ENCODE measurements at places on chromosomes 16 and 17. TPM values are rescaled to one million over a fixed set of nuclear protein-coding genes. Genes with fewer than 3 reads are reported as not detected.

DNA sequence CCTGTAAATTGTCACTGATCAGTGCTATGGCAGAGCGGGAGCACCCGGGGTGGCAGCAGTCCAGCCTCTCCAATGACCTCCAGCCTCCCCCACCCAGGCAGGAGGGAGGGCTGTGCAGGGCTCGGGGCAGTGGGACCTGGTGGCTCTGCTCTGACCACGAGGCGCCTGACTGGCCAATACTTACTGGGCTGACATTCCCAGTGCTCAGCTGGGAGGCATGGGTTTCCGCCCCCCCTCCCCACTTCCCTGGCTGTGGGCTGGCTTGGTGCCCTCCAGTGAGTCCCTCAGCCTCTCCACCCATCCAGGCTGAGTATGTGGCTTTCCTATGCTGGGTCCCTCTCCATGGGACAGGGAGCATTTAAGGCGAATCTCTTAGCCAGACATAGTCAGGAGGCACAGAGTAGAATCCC, 2.7 kb downstream of the SOCS3 start:
- H3K4me3 ChIP-seq: peak overlapping the region; percentile 79
- H3K36me3 ChIP-seq: peaks cover 29% of the 10 kb centered on the region
- H3K27ac ChIP-seq: peak overlapping the region; percentile 98
- DNase-seq: no peak

- no peak overlapping the region for H3K4me3 ChIP-seq
- no peak for DNase-seq
- peaks cover 4% of the 10 kb centered on the region for H3K36me3 ChIP-seq
- H3K27ac ChIP-seq: no peak overlapping the region
Measured at GRCh38 chr17:14015271-14015670, 54.0 kb upstream of the COX10 start.

- no peaks in the 10 kb centered on the region for H3K27me3 ChIP-seq
- no peak overlapping the region for H3K27ac ChIP-seq
- peaks cover 63% of the 10 kb centered on the region for H3K4me1 ChIP-seq
- no peak overlapping the region for H3K4me3 ChIP-seq
- peaks cover 67% of the 10 kb centered on the region for H3K36me3 ChIP-seq
- DNase-seq: no peak
Measured at GRCh38 chr16:27258241-27258734, 10.3 kb downstream of the NSMCE1 start.

DNA sequence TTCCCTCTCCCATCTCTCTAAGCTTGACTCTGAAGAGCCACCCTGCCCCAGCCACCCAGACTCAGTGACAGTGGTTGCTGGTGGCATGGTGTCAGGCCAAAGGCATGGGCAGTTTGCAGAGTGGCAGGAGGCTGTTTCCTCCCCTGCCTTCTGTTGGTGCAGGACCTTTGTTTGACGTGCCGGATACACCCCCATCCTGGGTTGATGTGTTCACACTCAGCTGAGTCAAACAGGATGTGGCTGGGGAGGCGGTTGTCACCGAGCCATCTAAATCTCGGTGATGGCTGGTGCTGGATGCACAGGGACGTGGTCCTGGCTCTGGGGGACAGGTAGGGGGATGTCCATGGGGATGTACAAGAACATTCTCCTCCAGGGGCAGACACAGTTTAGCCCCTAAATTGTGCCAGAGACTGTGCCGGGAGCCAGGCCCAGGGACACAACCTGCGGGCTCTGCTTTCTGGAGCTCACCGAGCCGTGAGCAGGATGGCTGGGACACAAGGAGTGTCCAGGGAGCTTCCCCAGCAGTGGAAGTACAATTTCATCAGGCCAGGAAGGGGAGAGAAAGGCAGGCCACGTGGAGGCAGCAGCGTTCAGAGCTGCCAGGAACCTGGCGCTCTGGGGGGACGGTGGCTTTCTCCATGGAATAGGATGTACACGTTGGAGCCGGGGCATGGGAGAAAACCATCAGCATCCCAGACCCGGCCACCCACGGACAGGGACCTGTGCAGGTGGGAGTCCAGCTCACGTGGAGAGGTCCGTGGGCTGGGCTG, 264.2 kb downstream of the SEC14L1 start:
- H3K4me3 ChIP-seq: peak overlapping the region; percentile 91
- peaks cover 94% of the 10 kb centered on the region for H3K4me1 ChIP-seq
- peak overlapping the region; percentile 91 for H3K27ac ChIP-seq
- DNase-seq: peak; percentile 90

- no peaks in the 10 kb centered on the region for H3K27me3 ChIP-seq
- H3K4me3 ChIP-seq: no peak overlapping the region
- DNase-seq: no peak
- H3K36me3 ChIP-seq: no peaks in the 10 kb centered on the region
- H3K4me1 ChIP-seq: no peaks in the 10 kb centered on the region
Measured at GRCh38 chr17:65627891-65628643, 66.6 kb upstream of the AXIN2 start.

DNA sequence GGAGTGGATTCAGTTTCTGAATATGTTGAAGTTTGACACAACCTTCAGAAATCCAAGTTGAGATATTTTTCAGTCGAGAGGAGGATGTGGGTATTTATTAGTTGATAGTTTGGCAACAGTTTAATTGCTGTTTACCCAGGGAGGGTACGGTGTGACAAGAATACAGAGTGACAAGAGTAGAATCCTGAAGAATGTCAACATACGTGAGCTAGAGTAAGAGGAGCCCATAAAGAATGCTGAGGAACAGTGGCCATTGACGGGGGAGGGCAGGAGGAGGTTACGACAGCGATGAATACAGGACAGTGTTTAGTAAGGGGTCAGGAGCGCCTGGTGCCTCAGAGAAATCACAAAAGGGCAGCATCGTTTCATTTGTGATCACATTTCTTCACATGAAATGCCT, 76.5 kb downstream of the AATF start:
- peaks cover 25% of the 10 kb centered on the region for H3K36me3 ChIP-seq
- H3K27ac ChIP-seq: no peak overlapping the region
- no peak for DNase-seq
- H3K4me3 ChIP-seq: peak overlapping the region; percentile 5
- H3K27me3 ChIP-seq: no peaks in the 10 kb centered on the region

DNA sequence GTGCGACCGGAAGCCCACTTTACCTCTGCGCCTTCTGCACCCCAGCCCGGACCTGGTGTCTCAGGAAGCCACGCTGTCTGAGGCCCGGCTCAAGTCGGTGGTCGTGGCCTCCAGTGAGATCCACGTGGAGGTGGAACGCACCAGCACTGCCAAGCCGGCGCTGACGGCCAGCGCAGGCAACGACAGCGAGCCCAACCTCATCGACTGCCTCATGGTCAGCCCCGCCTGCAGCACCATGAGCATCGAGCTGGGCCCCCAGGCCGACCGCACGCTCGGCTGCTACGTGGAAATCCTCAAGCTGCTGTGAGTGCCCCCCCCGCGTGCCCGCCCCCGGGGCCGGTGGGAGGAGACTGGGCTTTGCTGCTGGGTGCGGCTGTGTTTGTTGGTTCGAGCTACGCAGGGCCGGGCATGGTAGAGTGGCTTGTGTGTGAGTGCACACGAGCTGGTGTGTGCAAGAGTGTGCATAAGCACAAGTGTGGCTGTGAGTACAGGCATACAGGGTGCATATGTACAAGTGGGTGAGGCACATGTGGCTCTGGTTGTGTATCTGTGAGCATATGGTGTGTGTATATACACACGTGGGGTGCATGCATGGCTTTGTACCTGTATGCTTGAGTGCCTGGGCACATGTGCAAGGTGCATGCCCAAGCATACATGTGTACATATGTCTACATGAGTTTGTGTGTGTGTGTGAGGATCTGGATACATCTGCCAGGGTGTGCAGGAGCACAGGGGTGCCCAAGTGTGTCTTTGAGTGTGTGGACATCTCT, 100.6 kb upstream of the PLCG2 start:
- no peak overlapping the region for H3K4me3 ChIP-seq
- H3K27me3 ChIP-seq: no peaks in the 10 kb centered on the region
- no peak overlapping the region for H3K27ac ChIP-seq
- DNase-seq: no peak

DNA sequence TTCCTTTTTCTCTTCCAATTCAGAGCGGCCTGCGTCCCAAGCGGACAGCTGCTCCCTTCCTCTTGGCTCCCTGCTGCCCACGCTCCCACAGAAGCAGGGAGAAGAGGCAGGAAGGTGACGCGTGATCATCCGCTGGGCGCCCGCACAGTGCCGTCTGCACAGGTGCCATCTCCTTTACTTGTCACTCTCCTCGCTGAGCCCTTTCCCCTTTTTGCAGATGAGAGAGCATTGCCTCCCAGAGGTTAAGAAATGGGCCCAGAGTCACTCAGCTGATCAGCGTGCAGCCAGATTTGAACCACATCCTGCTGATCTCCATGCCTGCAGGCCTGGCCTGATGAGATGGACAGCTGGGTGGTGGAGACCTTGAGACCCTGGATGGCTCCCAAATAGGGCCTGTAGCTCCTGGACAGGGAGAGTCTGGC, 299.8 kb downstream of the SEC14L1 start:
- peaks cover 98% of the 10 kb centered on the region for H3K4me1 ChIP-seq
- H3K27ac ChIP-seq: peak overlapping the region; percentile 97
- peak overlapping the region; percentile 65 for H3K4me3 ChIP-seq
- peak; percentile 60 for DNase-seq
- no peaks in the 10 kb centered on the region for H3K27me3 ChIP-seq

- DNase-seq: peak; percentile 54
- no peaks in the 10 kb centered on the region for H3K36me3 ChIP-seq
- peaks cover 17% of the 10 kb centered on the region for H3K4me1 ChIP-seq
- H3K27ac ChIP-seq: no peak overlapping the region
- peak overlapping the region; percentile 50 for H3K4me3 ChIP-seq
Measured at GRCh38 chr17:45131616-45132319, 547 bp downstream of the PLCD3 start.

DNA sequence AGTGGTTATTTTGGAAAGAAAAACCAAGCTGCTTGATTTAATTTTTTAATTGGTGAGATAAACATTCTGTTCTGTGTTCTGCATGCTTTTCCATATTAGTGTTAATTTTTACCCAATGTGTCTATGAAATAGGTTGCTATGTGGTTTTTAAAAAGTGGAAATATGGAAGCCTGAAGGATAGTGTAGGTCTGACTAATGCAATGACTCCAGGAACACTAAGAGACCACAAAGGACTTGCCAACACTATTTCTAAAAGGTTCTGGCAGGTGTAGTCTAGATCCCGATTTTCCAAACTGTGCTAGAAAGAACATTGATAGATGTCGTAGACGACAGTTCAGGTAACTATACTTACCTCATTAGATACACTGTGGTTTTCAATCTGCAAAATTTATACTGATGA, 877.4 kb upstream of the GOT2 start:
- no peak for DNase-seq
- H3K4me1 ChIP-seq: no peaks in the 10 kb centered on the region
- H3K36me3 ChIP-seq: no peaks in the 10 kb centered on the region
- no peak overlapping the region for H3K27ac ChIP-seq

GRCh38 chr16:11497851-11498289, 88.8 kb downstream of the LITAF start:
- H3K27me3 ChIP-seq: no peaks in the 10 kb centered on the region
- no peak overlapping the region for H3K4me3 ChIP-seq
- peaks cover 40% of the 10 kb centered on the region for H3K4me1 ChIP-seq
- H3K36me3 ChIP-seq: peaks cover under 1% of the 10 kb centered on the region

The OR4D1 gene
- total RNA-seq: 0.77 TPM

The KRTAP2-3 gene
- total RNA-seq: not detected

The CCL8 gene
- total RNA-seq: not detected

The MT1F gene
- total RNA-seq: 19.6 TPM

The TBC1D3I gene
- 0.72 TPM for total RNA-seq

The IRX3 gene
- not detected for total RNA-seq
